ENCODE measurements at places on chromosomes 4 and X. TPM values are rescaled to one million over a fixed set of nuclear protein-coding genes. Genes with fewer than 3 reads are reported as not detected.
A peak's percentile ranks its signal among the peaks of the same experiment; 100 is the strongest.

DNA sequence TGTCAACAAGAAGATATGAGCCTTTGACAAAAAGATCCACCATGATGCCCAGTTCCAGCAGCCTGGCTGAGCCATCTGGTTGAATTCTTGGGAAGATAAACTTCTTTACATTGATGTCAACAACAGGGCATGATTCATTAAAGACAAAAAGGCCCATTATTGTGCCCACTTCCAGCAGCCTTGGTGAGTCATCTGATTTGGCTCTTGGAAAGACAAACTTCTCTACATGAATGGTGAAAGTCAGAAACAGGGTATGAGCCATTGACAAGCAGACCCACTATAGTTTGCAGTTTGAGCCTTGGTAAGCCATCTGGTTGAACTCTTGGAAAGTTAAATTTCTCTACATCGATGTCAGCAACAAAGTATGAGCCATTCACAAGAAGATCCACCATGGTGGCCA is 4.1 kb upstream of the CSF2RA start:
- DNase-seq: no peak

- no peak for DNase-seq
These were observed 172.3 kb downstream of the SHOX start for GRCh38 chrX:802846-803245.

GRCh38 chrX:21843179-21843578 is 3.8 kb downstream of the MBTPS2 start:
- no peak for DNase-seq

The UGT2A1 gene
- 0.09 TPM for polyA plus RNA-seq

The ATP10D gene
- 8.1 TPM for polyA plus RNA-seq

GRCh38 chr4:76090241-76090691 is 15.8 kb downstream of the ART3 start:
- DNase-seq: peak; percentile 25

The IL3RA gene
- polyA plus RNA-seq: 18.7 TPM

- DNase-seq: no peak
These were observed 111.1 kb downstream of the CFAP299 start for GRCh38 chr4:80446664-80447063.

DNA sequence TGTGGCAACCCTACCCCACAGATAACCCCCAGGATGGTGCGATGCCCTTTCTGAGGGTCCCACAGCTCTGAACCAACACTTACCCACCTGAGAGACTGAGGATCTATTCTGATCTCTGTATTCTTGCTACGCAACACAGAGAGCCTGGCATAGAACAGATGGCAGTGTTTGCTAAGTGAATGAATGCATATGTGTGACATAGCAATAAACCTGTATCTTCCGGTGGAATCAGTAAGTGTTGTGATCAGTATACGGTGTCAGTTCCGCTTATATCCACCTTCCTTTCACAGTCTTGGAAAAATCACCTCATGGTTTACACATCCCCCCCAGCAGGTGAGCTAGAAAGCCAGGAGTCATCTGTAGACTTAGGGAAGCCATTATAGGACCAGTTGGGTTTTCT is 5.9 kb upstream of the HSD17B10 start:
- no peak for DNase-seq

The PDZD11 gene
- polyA plus RNA-seq: 36.0 TPM

The CT45A1 gene
- 0.24 TPM for polyA plus RNA-seq

GRCh38 chr4:4433941-4434340 is 47.0 kb downstream of the NSG1 start:
- no peak for DNase-seq

The PCDH10 gene
- polyA plus RNA-seq: 0.29 TPM
